Aorta (tissue), 5 donors: ENCODE measurements at places on chromosomes 11 and 22.

DNA sequence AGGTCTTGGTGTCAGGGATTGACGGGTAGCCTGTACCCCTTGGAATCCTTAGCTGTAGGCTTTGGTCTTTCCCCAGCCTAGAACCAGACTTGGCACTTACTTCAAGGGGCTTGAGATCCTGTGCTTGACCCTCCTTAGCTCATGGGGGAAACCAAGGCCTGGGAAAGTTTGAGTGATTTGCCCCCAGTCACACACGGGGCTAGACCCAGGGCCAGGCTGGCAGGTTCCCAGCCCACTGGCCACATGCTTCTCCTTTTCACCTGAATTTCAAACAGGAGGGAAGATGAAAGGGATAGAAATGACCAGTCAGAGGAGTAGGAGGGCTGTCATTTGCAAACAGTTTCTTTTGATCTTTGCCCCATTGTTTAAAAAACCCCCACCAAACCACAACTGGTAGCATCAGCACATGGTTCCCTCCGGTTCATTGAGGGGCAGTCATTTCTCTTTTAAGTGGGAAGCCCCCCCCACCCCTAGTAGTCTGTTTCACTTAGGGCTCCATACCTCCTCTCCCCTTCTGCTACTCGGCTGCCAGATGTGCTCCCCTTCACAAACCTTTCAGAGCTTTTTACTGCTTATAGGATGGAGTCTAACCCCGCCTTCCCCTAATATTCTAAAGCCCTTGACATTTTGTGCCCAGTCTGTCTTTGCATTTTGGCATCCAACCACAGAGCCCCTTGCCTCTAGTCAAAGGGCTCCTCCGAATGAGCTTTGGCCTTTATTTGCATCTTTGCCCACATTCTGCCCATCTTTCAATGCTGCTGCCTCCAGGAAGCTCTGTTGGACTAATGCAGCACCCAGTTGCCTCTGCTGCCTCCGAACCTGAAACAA, 37.6 kb downstream of the ZNRF3 start:
- no peak for DNase-seq

DNA sequence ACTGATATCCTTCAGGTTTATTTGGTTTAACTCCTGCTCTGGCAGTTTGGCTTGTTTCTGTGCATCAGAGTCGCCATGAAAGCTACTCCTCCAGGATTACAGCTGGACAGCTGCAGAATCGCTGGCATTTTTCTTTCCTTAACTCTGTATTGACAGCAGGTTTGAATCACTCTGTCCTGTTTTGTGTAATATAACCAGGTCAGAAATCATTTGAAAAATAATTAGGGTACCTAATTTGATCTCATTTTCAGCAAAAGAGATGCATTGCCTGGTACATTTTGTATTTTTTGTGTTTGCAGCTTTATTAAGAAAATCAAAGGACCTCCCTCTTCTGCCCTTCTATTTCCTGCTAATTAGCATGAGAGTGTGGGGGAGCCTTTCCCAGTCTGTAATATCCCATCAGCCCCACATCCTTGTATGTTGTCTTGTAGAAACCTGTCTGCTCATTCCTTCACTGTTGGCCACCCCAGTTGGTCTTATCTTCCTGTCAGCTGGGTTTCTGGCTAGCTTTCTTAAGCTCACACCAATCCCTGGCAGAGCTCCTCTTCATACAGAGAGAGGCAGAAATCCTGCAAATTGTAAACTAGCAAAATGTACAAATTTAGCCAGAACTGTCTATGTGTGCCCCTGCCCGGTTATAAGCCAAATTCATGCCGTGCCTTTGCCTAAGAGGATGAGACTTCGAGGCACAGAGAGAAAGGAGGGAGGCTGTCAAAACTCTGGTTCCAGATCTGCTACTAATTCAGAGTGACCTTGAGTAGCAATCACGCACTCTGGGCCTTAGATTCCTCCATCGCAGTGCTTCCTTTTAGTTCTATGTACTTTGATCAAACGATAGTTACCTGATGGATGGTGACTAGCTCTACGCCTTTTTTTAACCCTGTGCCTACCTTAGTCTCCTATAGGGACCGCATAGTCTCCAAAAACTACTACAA, 200.6 kb downstream of the NAV2 start:
- no peak for DNase-seq

DNA sequence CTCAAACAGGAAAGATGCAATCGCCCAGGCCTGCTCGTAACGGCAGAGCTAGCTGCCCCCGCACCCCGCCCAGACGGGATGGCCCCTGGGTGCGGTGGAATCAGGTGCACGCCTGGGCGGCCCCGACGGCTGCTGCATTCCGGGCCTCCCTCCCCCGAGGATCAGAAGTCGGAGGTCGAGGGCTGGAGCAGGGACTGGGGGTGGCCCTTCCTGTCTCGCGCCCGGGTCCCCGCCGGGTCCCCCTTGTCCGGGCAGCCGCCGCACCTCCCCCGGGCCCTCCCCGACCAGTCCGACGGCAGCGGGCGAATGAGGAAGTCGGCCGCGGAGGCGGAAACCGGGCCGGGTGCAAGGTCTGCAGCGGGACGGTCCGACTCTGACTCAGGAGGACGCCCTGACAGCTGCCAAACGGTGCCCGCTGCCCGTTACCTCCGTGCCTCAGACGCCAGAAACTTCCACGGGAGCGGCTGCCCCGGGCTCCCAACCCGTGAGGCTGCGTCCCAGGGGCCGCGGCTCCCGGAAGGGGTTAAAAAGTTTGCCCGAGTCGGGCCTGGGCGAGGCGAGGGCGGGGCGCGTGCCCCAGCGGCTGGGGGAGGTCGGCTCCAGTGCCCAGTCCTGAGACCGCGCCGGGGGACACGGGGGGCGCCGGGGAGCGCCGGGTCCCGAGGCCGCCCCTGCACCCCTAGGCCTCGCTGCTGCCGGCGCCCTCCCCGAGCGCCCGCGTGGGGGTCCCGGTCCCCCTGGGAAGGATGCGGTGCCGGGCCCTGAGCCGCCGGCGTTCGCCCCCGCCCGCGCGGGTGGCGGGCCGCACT, 663 bp downstream of the MYH9 start:
- peak; percentile 90 for DNase-seq

- no peak for DNase-seq
These were observed 97.6 kb downstream of the SWAP70 start for GRCh38 chr11:9761441-9761945.

DNA sequence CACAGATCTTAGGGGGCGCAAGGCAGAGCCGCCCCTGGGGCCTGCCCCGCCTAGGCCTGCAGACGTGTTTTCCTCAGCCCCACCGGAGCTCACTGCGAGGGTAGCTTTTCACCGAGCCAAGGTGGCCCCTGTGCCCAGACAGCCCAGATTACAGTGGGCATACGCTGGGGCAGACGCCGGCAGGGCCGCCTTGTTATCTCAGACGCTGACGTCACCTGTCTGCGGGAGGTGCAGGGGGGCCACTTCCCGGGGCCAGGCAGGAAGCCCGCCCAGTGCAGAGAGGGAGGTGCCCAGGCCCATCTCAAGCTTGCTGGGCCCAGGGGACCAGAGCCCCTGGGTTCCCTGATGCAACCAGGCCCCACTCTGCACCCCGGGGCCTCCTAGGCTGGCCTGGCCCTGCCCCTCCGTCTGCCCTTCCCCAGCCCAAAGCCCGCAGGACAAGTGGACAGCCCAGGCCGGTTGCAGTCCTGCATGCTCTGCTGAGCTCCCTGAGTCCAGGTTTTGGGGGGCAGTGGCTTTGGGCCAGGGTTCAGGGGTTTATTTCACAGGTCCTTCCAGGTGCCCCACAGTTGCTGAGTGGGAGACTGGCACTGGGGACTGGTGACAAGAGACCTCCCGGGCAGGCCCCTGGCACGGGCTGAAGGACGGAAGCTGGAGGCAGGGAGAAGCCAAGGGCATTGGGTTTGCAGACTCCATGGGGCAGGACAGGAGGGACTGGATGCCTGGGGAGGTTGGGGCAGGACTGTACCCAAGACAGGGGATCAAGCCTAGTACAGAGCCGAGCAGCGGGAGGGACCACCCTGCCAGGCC, 38.6 kb downstream of the IGF2 start:
- peak; percentile 61 for DNase-seq
